ENCODE measurements at places on chromosomes 12 and 14.
A peak's percentile ranks its signal among the peaks of the same experiment; 100 is the strongest.

GRCh38 chr12:43662736-43663135, 95.9 kb downstream of the PUS7L start:
- DNase-seq: no peak

DNA sequence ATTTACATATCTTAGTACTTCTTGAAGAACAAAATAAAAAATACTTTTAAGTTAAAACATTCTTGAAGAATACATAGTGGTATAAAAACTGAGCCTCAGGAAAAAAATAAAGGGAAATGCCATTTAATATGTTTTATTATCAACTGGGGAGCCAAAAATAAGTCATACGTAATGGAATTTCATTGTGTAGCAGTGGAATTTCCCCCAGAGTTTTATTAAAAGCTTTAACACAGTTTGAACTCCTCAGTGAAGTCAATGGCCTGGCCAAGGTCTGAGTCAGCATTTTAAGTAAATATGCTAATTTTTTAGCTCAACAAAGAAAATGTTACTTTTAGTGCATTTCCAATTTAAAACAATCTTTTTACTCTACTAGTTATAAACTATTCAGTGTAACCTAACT, 350.1 kb upstream of the ATP2B1 start:
- no peak for DNase-seq

GRCh38 chr12:100674036-100674888, 100.8 kb downstream of the GAS2L3 start:
- no peak for DNase-seq

- no peak for DNase-seq
Measured at GRCh38 chr14:92638266-92638665, 110.2 kb downstream of the LGMN start.

- no peak for DNase-seq
Measured at GRCh38 chr14:35910191-35910590, 84.1 kb downstream of the BRMS1L start.

DNA sequence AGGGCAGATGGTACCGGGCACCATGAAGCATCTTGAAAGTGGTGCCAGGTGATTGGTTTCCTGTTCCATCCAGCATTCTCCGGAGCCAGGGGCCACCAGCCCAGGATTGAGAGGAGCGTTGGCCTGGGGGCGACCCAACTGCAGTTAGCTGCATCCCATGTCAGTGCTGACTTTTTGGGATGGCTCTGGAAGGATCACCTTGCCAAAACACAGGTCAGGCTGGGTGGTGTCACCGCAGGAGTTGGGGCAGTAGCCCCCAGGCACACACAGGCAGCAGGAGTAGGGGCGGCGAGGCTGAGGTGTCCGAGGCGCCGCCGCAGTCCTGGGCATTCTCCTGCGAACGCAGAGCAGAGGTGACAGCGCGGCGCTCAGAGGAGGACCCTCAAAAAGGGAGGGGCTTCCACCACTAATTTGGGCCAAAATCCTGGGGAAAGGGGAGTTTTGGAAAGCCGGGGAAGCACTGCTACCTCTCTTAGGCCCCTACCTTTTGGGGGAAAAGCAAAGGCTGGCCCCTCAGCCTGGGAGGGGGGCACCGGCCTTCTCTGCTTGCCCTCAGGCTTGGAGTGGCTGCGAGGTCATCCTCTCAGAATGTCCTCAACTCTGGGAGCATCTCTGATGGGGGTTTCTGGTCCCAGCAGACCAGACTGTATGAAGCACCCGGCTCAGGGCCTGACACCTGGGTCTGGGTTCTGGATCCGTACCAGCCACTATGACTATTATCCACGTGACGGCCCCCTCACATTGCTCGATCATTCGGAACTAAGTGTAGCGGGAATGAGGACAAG, 26.7 kb upstream of the LRTM2 start:
- no peak for DNase-seq

DNA sequence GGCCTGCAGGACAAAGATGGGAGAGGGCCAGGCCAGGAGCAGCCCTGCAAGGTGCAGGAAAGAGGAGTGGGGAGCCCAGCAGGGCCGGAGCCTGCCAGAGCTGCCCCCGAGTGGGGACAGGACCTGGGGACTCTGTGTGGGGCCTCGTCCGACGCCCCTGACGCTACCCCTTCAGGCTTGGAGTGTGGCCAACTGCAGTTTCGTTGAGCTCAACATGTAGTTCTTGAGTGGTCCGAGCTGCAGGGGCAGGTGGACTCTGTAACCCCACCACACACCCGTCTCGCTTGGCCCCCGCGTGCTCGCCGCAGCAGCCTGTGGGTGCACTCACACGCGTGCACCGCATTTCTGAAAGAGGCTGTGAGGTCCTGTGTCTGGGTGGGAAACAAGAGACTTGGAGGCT, 2.0 kb downstream of the ASPG start:
- no peak for DNase-seq

- no peak for DNase-seq
Measured at GRCh38 chr12:5977556-5977955, 32.5 kb upstream of the ANO2 start.

- no peak for DNase-seq
Measured at GRCh38 chr14:75277815-75278421, 710 bp upstream of the FOS start.

GRCh38 chr12:68224613-68225285, 861 bp downstream of the IL26 start:
- no peak for DNase-seq

DNA sequence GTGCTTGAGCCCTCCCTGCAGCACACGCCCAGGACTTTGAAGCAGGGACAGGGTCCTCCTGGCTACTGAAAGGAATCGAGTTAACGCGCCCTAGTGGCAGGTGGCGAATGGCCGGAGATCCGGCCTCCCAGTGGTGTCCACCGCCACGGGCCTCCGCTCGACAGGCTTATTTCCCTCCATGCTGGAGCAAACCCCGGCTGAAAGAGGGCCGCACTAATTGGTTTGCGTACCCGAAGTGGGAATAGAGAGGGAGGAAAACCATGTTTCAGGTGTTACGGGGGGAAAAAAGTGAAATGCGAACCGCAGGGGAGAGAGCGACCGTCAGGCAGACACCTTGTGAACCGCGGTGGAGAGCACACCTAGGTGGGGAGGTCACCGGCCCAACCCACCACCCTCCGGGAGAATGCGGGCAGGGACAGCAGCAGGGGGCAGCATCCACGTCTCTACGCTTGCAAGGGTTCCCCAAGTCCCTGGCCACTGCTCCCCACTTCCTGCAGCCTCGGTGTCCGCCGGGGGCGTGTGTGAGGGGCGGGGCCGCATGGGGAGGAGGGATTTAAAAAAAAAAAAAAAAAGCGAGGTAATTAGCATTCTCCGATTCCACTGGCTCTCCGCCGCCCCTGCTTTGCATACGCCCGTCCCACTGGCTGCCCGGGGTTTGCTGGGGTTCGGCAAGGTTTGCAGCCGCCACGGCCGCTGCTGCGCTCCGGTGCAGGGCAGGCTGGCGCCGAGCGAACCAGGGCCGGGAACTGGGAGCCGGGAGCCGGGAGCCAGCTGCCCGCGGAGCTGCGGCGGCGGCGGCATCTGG, 224.6 kb upstream of the CRY1 start:
- DNase-seq: peak; percentile 87

DNA sequence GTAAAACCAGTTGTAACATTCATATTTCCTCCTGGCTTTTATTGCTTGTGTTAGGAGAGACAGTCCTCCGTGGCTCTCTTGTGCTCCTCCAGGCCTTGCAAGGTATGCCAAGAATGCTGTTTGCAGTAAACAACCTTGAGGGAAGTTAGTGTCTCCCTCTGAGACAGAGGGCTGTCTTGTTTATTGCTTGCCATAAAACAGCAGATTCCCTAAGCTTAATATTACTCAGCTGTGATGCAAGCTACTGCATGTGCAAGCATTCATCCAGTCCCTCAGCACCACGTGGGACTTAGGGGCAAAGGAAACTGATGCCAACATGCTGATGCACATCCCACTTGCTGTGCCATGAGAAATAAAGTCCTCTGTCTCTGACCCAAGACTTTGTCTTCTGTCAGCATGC, 6.6 kb downstream of the POMT2 start:
- DNase-seq: no peak

DNA sequence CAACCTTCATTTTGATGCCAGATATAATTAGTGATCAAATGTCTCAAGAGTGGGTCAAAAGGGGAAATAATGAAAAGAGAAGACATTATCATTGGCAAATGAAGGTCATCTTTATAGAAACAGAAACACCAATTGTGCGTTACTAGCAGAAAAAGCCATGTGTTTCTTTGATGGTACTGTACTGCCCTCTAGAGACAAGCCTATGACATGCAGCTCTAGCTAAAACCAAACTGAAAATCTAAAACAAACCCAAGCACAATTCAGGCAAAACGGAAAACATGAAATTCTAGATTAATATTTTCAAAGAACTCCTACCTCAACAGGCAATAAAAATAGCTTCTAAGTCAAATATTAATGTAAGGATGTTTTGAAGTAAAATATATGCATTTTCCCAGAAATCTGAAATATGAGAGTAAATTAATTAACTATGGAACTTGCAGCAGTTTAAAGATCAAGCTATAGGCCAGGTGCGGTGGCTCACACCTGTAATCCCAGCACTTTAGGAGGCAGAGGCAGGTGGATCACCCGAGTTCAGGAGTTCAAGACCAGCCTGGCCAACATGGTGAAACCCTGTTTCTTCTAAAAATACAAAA, 115.4 kb downstream of the KLHL28 start:
- no peak for DNase-seq

GRCh38 chr12:32558903-32559302, 120.2 kb upstream of the DNM1L start:
- DNase-seq: no peak

GRCh38 chr12:107339487-107339886, 246.1 kb upstream of the CRY1 start:
- DNase-seq: no peak

DNA sequence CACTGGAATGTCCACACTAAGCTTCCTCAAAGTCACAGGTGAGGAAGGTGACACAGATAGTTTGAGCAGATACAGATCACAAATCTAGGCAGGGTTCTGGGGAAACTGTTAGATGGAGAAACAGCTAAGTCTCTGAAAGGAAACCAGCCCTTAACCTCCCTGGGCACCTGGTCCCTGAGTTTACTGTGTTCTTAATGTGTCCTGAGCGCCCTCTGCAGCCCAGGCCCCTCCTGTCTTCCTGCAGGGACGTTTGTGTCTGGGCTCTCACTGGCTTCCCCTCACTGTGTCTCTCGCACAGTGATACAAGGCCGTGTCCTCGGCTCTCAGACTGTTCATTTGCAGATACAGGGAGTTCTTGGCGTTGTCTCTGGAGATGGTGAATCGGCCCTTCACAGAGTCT, 684.3 kb downstream of the TMEM121 start:
- peak; percentile 12 for DNase-seq

GRCh38 chr12:66013224-66013623, 117.3 kb downstream of the LLPH start:
- no peak for DNase-seq

Measured in activated naive CD4-positive, alpha-beta T cell treated with Interleukin-2 at 50 U/mL for 16 hours (primary cell).